ENCODE measurements at places on chromosomes 7 and 10. TPM values are rescaled to one million over a fixed set of nuclear protein-coding genes. Genes with fewer than 3 reads are reported as not detected.

ITGA8 gene
- polyA plus RNA-seq = 1.8 TPM

TAS2R41 gene
- not detected for polyA plus RNA-seq

COBL gene
- polyA plus RNA-seq = 25.9 TPM

VIM gene
- polyA plus RNA-seq = 267 TPM

KLF6 gene
- polyA plus RNA-seq = 15.2 TPM

SEMA3E gene
- polyA plus RNA-seq = not detected

PRPS1L1 gene
- not detected for polyA plus RNA-seq

CALML3 gene
- polyA plus RNA-seq = 0.03 TPM

LRRC4 gene
- 0.89 TPM for polyA plus RNA-seq
